RPMI8226 (cell line): ENCODE measurements at places on chromosomes 12 and 14.

DNA sequence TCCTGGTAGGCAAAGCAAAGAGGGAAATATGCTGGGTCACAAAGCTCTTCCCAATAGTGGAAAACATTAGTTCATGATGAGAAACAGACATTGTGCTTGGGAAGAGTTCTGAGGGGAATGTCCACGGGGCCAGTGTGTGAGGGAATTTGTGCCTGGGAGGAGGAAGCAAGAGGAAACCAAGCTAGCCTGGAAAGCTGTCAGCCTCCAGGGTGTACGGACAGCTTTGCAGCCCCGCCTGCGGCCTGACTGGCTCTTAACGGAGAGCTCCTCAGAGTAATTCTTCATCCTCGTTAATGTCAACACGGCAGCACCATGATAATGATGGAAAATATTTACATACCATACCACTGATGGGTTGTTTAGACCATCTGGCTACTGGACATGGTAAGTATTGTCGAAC, 32.4 kb downstream of the PITPNM2 start:
- no peak for DNase-seq

GRCh38 chr12:5912437-5913334, 32.4 kb downstream of the ANO2 start:
- no peak for DNase-seq

GRCh38 chr12:54692353-54692752, 44.2 kb upstream of the DCD start:
- DNase-seq: no peak

DNA sequence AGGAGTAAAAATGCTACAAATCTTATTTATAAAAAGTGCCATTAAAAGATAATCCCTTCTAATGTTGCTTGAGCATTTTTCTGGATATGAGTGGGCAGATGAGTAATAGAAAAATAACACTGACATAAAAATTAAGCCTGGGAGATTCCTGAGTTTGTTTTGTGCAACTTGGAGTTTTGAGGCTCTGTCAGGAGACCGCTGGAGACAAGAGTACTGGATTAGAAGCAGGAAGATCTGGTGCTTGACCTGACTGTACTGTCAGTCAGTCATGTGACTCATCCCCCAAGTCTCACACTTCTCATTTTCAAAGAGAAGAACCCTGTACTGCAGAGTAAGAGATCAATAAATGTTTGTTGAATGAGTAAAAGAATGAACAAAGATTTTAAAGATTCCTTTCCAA, 29.4 kb downstream of the ANO4 start:
- no peak for DNase-seq
